ENCODE measurements at places on chromosomes 2 and 18.
A peak's percentile ranks its signal among the peaks of the same experiment; 100 is the strongest.

DNA sequence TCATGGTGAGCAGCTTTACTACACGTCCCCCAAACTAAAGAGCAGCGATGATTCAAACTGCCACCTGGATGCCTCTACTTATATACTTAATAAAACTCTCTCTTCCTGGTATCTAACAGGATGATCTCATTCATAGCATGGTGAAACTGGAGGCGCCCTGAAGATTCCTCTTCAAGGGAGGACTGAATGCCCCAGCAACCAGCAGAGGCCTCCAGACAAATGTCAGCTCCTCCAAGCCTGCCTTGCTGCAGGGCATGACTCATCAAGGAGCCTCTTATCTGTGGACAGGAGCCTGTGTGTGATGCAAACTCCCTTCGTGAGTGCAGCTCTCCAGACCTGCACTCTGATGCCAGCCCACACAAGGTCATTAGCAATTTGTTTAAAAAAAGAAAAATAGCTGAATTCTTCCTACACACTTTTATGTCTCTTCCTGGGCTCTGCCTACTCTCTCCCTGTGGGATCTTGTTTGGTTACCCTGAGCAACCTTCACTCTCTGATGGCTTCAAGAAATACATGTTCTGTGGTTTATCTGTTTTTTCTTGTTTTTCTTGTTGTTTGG lies 30.2 kb downstream of the LONRF2 start:
- DNase-seq: no peak

- no peak for DNase-seq
These were observed 82.1 kb upstream of the REV1 start for GRCh38 chr2:99571954-99572353.

- no peak for DNase-seq
These were observed 267.7 kb downstream of the GLI2 start for GRCh38 chr2:121003391-121003790.

GRCh38 chr18:35063875-35064690 lies 22.9 kb downstream of the MAPRE2 start:
- DNase-seq: no peak

- no peak for DNase-seq
These were observed 40.2 kb upstream of the EML4 start for GRCh38 chr2:42128721-42129486.

- DNase-seq: no peak
These were observed at the start of gene SEPTIN2 for GRCh38 chr2:241315879-241316631. TSS of gene SEPTIN2 (plus strand) at chr2:241315925. CDS start at chr2:241324233, 8,308 bp downstream.

DNA sequence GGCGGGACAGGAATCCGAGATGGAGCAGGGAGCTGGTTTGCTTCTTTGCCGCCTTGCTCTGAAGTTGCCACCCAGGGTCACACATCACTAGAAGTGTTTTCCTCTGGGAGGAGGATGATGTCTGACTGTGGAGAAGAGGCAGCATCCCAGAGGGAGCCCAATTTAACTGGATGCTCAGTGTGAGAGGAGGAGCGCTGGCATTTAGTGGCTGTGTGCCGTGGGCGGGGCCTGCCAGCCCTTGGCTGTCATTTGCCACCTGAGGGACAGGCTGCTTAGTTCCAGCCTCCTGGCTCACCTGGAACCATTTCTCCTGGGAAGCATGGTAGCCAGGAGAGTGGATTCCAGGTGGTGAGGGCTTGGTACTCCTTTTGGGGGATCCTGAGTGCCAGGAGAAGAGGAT lies 9.6 kb downstream of the B3GNT2 start:
- no peak for DNase-seq

DNA sequence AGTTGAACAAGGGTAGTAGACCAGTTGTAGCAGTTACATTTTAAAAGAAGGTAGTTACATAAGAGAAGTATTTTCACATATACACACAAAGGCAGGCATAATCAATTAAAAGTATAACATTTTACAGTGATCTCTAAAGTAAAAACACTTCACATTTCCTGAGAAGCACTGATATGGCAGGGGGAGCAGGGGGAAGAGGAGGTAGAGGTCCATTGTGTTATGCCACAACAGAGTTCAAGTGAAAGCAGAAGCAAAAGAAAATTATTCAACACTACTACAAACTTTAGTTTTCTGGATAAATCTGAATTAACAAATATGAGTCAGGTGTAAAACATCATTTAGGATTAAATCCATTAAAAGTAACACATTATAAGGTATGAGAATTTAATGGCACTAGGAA lies 38.4 kb downstream of the ROCK1 start:
- DNase-seq: no peak

DNA sequence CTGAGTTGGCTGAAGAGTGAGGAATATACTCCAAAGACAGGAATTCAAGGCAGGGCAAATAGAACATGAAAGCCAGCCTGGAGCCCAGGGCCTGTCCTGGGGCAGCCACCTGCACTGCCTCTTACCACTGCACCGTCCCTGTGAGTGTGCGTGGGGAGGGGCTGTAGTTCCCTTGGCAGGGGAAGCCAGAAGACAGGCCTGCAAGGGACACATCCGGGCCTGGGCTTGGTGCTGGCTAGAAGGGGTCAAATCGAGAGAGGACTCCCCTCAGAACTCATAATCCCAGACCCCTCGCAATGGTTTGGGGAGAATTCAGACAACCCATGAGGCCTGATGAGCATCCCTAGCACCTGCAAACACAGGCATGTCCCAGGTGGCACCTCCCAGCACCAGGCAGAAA lies 87.0 kb downstream of the HDAC4 start:
- DNase-seq: no peak

GRCh38 chr2:218284106-218284811 lies 8.0 kb downstream of the TMBIM1 start:
- DNase-seq: no peak

- DNase-seq: no peak
These were observed 76.8 kb upstream of the PELI1 start for GRCh38 chr2:64220894-64221617.

GRCh38 chr2:205628422-205628821 lies 53.9 kb upstream of the NRP2 start:
- DNase-seq: no peak

DNA sequence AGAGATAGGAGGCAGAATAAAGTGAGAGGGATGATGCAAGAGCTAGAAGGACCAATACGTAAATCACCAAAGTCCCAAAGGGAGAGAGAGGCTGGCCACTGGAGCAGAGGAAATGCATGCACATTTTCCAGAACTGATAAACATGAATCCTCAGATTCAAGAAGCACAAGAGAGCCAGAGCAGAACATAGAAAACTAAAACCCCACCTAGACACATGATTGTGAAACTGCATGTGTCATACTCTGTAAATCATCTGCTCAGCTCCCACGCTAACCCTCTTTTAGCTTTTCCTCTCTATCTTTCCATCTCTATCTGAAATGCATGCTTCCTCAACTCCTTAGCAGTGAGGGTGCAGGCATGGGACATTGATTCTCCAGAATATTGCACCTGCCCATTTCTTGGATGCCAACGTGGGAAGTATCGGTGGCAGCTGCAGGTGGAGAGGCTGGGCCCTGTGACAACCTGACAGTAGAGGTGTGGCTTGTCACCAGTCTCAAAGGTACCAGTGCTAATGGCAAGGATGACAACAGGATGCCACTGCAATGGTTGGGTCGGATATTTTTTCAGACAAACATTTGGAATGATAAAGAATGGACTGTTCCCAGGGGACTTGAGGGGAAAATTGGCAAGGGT lies 89.3 kb upstream of the OTOS start:
- no peak for DNase-seq

GRCh38 chr2:202530038-202530437 lies 104.7 kb upstream of the FAM117B start:
- no peak for DNase-seq

DNA sequence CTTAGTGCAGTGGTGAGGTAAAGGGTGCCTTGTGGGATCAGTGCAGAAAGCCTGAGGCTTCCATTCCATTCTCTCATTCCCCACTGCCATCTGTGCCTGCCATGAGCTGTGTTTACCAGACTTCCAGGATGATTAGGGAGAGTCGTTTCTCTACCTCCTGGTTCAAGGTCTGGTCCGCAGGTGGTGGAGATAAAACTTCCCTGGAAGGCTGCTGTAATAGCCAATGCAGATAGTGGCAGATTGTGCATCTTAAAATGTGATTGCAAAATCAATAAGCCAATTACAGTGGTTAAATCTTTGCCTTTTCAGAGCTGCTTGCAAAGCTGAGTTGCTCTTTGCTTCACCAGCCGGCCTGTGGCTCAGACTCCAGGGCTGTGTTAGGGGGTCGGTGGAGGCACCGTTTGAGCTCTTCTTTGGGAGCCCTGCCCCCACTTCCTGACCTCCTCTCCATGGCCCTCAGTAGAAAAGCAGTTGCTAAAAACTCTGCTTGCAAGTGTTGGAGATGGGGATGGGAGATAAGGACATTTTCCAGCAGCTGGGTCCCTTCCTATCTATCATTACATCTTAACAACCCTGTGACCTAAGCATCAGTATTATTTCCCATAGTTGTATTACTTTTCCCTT lies 95.2 kb upstream of the HS6ST1 start:
- DNase-seq: no peak

- DNase-seq: no peak
These were observed 65.4 kb downstream of the PDE1A start for GRCh38 chr2:182361477-182361876.

GRCh38 chr2:10208736-10209135 lies 86.2 kb downstream of the RRM2 start:
- no peak for DNase-seq

- no peak for DNase-seq
These were observed 166.3 kb downstream of the MYO1B start for GRCh38 chr2:191411472-191411871.

GRCh38 chr2:3805201-3805939 lies 102.0 kb downstream of the DCDC2C start:
- no peak for DNase-seq

- DNase-seq: no peak
These were observed 33.2 kb upstream of the AGAP1 start for GRCh38 chr2:235460548-235461047.

- DNase-seq: no peak
These were observed 28.4 kb downstream of the MEX3C start for GRCh38 chr18:51168960-51169662.

DNA sequence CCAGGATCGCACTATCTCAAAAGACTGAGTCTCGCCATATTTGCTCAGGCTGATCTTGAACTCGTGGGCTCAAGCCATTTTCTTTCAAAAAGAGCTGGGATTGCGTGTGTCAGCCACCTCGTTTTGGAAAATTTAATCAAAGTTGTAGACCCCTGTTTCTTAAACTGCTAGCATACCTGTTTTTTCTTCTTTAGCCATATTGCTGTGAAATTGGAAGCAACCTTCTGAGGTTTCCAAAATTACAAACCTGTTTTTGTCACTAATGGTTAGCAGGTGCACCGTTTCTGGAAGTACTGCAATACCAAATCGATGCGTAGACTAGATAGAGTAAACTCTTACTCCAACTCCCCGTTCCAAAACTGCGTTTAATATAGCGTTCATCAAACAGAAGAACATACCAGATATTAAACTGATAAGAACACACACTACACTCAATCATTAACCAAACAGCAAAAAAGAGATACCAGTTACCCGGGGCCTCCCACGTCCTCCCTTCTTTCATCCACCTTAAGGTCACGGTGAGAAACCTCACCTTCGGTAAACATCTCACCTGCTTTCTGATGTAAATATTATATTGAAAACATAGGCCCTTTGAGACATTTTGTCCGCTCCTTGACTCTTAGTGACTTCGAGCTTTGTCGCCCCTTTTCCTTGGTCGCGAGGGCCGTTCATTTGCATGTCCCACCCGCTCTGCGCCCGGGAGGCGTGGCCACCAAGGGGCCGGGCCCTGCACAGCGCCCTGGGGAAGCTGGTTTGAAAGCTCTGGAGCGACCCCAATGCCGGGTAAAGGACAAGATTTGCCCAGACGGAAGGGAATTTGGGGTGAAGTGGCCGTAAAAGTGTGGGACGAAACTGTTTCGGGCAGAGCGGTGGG lies at the start of gene RNU2-63P:
RNU2-63P (minus strand) TSS at position 462 of the 874 bp plus-strand sequence.
- DNase-seq: peak; percentile 50

- no peak for DNase-seq
These were observed 146.6 kb downstream of the MEIS1 start for GRCh38 chr2:66581339-66582103.

DNA sequence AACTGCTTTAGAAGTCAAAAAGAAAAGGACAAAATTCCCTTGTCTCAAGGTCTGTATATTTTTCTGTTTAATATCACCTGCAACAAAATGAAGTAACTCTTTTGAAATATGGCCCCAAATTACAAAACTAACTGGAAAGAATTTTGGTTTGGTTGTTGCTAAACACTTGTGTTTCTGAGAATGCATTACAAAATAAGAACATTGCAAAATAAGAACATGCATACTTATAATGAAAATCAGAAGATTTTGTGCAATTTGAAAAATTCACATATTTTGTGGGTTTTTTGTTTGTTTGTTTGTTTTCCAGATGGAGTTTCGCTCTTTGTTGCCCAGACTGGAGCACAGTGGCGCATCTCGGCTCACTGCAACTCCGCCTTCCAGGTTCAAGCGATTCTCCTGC lies 21.8 kb downstream of the NDUFB3 start:
- DNase-seq: no peak

DNA sequence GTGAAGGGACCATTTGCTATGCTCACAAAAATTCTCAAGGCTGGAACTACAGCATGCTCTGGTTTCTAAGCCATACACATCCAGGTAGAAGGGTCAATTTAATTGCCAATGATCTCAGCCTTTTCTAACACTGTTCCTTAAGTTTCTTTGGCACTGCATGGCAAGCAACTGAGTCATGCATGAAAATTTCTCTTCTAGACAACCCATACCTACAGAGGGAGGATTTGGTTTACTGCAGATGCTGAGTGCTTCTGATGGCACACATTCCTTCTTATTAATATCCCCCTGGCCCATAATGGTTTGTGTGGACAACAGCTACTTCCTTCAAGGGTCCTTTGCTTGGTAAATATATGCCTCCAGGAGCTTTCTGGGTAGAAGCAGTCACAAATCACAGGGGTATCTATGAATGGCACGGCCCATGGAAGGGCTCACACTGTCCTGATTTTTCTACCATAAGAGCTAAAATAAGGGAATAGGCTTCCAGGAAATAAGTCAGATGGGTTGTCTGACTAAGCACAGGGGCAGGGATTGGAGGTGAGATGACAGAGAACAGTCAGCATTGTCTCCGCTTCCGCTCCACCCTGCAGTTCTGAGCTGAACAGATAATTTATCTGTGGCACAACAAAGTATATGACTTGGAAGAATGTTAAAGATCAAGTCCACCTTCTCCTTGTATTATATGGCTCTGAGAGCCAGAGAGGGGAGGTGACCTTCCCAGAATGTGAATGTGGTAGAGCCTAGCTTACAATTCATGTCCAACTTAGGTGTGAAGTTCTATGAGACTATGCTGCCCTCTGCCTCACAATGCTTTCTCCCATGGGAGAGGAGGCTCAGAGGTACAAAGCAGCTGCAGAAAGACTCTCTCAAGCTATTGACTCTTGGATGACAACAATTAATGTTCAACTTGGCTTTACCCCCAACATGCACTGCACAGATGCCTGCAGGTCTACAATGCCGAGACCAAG lies 199.2 kb upstream of the TNP1 start:
- DNase-seq: no peak

- no peak for DNase-seq
These were observed 14.3 kb downstream of the MAP3K2 start for GRCh38 chr2:127373362-127374083.

GRCh38 chr18:37663446-37663845 lies 97.8 kb upstream of the CELF4 start:
- DNase-seq: no peak

- DNase-seq: no peak
These were observed 250.5 kb downstream of the TFCP2L1 start for GRCh38 chr2:121034551-121034950.

Measured in activated CD4-positive, CD25-positive, alpha-beta regulatory T cell treated with anti-CD3 and anti-CD28 coated beads, Interleukin-2, amount 50 U/mL, for 16 hours (primary cell).